SK-MEL-5 (cell line): ENCODE measurements at places on chromosomes 13 and 19. TPM values are rescaled to one million over a fixed set of nuclear protein-coding genes. Genes with fewer than 3 reads are reported as not detected.

Gene PNMA8A
- 22.9 and 24.5 TPM in 2 replicates for total RNA-seq

Gene FXYD3
- total RNA-seq: not detected in 2 replicates

Gene LMTK3
- not detected in 2 replicates for total RNA-seq

Gene MLNR
- total RNA-seq: 0.24 TPM in 1 of 2 replicates, not detected in the other

Gene CGB3
- total RNA-seq: not detected in 2 replicates

Gene CCL25
- total RNA-seq: not detected in 2 replicates

Gene CERS1
- 10.5 and 12.0 TPM in 2 replicates for total RNA-seq

Gene GPR180
- 16.6 and 18.0 TPM in 2 replicates for total RNA-seq

Gene KLF1
- total RNA-seq: 0.24 TPM in 1 of 2 replicates, not detected in the other

Gene TJP3
- total RNA-seq: 0.13 and 0.21 TPM in 2 replicates

Gene MUC16
- total RNA-seq: not detected in 2 replicates
